D341Med (cell line): ENCODE measurements at places on chromosomes 3 and 15.
A peak's percentile ranks its signal among the peaks of the same experiment; 100 is the strongest.

GRCh38 chr15:96087180-96087884, 243.2 kb upstream of the NR2F2 start:
- peak; percentile 42 for DNase-seq

GRCh38 chr3:33093847-33094246, 3.1 kb downstream of the GLB1 start:
- no peak for DNase-seq

DNA sequence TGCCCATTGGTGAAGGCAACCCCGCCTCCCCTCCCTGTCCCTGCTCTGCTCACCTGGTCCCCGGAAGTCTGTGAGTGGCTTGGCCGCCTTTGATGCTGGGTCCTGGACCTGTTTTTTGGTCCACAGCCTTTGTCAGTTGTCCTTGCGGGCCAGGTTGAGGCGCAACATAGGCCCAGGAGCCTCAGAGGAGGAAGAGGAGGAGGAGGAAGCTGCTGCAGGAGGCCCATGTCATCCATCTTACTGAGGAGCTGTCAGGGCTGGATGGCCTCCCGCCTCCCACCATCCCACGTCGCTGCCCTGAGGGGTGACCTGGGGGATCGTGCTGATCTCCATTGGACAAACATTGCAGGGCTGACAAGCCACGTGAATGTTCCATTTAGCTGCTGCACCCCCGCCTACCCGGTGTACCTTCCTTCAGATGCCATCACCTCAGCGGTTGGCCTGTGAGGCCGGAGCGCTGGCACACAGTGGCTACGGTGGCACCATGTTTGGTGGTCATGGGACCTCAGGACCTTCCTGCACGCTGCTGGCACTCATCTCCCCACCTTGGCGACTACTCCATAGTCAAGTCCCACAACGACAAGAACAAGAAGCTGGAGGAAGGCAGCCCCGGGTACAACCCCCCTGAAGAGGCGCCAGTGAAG, 106.3 kb downstream of the SMAD6 start:
- DNase-seq: peak; percentile 10

GRCh38 chr3:143676021-143676420, 172.2 kb downstream of the SLC9A9 start:
- DNase-seq: no peak

- peak; percentile 20 for DNase-seq
These were observed 32.3 kb downstream of the RPN1 start for GRCh38 chr3:128618398-128618726.

GRCh38 chr3:150830094-150830681, 67.2 kb upstream of the SIAH2 start:
- peak; percentile 30 for DNase-seq

GRCh38 chr3:60186359-60186758, 1064.9 kb downstream of the FHIT start:
- DNase-seq: no peak

GRCh38 chr3:189496375-189497138, 134.6 kb upstream of the TP63 start:
- no peak for DNase-seq

DNA sequence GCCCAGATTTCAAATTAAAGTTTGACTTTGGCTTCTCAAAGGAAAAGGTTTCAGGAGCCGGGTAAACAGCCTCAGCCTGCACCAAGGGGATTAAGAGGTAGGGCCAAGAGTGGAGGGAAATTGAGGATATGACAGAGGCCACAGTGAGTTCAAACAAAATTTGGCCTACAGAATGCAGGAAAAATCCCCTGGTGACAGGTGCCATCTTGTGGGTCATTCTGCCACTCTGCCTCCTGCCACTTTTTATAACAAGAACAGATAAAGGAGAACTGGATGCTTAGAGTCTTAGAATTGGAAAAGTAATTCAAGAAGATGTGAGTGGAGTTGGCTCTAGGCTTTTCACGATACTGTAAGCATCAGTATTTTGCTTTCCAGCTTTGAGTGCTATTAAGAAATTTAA, 253.2 kb downstream of the NR2F2 start:
- no peak for DNase-seq

- DNase-seq: no peak
These were observed 166.6 kb downstream of the SATB1 start for GRCh38 chr3:18258492-18258891.

DNA sequence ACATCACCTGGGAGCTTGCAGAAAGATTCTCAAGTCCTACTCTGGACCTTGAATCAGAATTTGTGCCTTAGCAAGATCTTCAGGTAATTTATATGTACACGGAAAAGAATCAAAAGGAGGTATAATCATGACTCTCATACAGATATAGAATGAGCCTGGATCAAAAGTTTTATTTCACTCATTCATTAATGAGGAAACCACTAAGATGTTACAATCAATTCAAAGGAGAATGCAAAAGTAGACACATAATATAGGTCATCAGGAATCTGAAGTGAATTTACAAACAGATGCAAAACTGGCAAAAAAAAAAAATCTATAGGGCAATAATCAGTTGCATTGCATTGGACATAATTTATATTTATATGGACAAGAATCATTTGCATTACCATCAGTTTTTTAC, 195.4 kb upstream of the TLE3 start:
- DNase-seq: no peak

GRCh38 chr15:34616613-34617012, 33.2 kb upstream of the GOLGA8B start:
- DNase-seq: peak; percentile 30

GRCh38 chr3:159322322-159322939, 520.6 kb downstream of the MFSD1 start:
- DNase-seq: peak; percentile 71

DNA sequence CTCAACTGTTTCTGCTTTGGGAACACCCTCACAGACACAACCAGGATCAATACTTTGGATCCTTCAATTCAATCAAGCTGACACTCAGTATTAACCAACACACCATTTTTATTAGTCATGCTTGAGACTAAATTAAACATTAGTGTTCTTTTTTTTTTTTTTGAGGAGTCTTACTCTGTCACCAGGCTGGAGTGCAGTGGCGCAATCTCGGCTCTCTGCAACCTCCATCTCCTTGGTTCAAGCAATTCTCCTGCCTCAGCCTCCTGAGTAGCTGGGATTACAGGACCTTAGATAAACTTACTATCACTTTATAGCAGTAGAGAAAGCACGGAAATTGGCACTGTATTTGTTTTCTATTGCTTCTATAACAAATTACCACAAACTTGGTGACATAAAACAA, 2.0 kb upstream of the RAB11A start:
- DNase-seq: no peak
